ENCODE measurements at places on chromosomes 13 and 19.

DNA sequence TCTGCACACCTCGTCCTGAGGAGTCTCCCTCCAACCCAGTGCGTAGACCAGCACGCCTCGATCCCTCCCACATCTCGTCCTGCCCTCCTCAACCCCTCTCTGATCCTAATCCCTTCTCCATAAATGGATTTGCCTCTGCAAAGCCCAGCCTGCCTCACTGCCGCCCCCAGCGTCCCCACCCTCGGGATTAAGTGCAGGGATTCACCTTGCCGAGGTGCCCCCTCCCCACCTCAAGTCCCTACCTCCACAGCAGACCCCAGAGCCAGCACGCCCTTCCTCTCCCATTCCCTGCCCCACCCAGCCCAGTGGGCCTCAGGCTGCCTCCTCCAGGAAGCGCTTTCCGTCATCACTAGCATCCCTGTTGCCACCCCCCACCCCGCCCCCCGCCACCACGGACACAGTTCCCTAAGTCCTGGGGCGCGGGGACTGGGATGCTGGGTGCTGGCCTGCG lies 4.0 kb downstream of the KLF16 start:
- DNase-seq: no peak

- peak; percentile 39 for DNase-seq
These were observed 2.2 kb downstream of the TSC22D1 start for GRCh38 chr13:44573790-44574465.

DNA sequence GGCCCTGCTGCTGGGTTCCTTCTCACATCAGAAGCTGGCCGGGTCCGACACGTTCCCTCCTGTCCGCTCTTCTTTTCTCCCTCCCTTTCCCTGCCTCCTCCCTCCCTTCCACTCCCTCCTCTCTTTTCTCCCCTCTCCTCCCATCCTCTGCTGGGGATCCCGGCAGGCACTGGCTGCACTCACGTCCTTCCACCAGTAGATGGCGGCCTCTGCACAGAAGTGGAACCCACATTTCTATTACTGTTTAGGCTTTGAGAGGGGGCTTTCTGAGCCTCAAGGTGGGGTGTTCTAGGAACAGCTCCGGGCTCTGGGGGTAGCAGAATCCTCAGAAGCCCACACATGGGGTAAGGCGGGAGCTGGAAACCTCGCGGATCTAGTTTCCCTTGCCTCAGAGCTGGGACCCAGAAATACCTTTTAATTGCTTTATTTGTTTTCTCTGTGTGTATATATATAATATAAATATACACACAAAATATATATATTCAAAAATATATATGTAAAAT lies 294.2 kb downstream of the ZNF536 start:
- peak; percentile 83 for DNase-seq

- DNase-seq: peak; percentile 32
These were observed 11.9 kb downstream of the LTBP4 start for GRCh38 chr19:40612831-40613689.

- DNase-seq: peak; percentile 80
These were observed at the start of gene MCF2L for GRCh38 chr13:112968910-112969691. MCF2L (plus strand) TSS chr13:112969214; CDS start chr13:112969380, 166 bp downstream.

DNA sequence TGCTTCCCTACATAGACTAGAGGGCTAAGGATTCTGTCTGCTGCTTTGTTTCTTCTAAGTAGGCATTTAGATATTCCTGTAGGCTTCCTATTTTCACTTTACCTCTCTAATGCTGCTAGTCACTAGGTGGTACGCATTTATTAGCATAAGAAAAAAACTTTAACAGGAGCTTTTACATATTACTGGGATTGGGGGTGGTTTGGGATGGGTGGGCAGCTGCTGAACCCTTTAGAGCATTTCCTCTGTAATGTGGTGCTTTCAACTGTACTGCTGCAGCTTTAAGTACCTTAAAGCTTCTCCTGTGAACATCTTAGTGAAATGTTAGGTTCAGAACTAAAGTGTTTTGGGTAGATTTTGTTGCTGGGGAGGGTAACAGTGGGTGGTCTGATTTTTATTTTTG lies 92.6 kb downstream of the ZNF486 start:
- DNase-seq: no peak

DNA sequence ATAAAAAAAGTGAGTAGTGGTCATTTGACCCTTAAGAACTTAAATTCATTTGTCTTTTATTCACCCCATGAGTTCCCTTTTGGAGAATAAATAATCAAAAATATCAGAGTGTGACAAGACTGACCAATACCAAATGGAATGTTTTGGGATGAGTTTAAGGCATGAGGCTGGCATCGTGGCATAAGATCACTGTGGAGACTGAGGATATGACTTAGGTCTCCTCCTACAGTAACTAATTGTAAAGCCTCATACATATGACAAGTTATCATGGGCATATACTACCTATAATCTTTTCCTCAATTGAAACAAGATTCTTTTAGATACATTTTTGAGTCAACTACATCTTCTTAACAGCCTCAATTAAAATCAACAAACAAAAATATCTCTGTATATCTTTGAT lies 782.0 kb downstream of the SLITRK1 start:
- no peak for DNase-seq

- DNase-seq: no peak
These were observed 31.4 kb downstream of the DNAJC3 start for GRCh38 chr13:95708391-95708774.

GRCh38 chr13:31962731-31963370 lies 68.7 kb upstream of the FRY start:
- DNase-seq: no peak

GRCh38 chr13:76942363-76942762 lies 5.9 kb upstream of the ACOD1 start:
- no peak for DNase-seq

GRCh38 chr13:76239031-76239680 lies 603.0 kb downstream of the LMO7 start:
- DNase-seq: no peak

DNA sequence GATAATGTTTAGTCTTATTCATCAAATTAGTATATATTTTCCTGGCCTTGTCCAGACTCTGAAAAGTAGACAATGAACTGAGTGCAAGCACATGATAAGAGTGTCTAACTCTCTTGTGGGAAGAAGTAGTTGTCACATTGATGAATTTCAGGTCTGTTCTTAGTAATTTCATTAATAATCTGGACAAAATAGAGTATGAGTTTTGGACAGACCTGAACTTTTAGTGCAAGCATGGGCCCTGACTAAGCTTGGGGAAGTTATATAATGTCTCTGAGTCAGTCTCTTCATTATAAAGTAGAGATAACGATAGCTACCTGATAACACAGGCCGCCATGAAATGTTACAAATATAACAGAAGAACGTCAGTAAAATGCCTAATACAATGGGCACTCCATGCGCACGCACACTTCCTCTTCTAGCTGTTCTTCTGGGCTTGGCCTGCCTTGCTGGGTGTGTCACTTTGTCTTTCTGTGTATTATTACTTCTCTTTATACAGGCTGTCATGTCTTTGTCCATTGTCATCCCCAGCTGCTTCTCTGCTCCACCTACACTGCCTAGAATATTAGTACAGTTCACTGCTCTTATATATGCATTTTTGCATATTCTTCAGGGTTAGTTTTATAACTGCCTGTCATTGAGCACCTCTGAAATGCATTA lies 129.1 kb upstream of the HTR2A start:
- DNase-seq: no peak

GRCh38 chr19:41872384-41872774 lies 4.7 kb upstream of the CD79A start:
- no peak for DNase-seq

- no peak for DNase-seq
These were observed 8.3 kb upstream of the KLF16 start for GRCh38 chr19:1871630-1872029.

DNA sequence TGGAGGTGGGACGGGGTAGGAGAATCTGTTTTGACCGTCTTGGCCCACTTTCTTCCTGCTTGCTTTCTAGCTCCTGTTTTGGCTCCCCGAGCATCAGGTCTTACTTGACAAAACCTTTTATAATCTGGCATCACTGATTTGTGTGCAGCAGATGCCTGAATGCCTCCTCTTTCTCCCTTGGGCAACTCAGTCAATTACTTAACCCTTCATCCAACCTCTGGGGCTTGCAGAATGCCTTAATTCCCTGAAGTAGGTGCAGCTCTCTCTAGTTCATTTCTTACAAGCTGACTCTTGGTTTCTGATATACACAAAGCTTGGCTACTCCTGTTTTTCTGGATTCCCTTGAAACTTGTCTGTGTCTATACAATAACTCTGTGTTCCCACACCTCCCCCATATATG lies 5.7 kb upstream of the NUP58 start:
- DNase-seq: peak; percentile 27

DNA sequence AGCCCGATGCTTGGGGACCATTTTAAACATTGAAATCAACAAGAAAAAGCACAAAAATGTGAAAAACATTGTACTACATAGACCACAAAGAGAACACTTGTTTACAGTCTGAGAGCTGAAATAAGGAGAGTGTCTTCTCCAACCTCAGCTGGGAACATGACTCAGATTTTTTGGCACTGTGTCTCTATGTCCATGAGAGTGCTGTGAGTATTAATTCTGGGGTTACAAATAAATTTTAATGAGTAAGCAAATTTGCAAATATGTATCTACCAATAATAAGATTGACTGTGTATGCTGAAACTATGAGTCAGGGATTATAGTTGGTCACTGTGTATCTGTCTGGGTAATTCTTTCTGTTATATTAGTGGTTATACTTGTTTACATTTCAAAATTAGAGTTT lies 174.0 kb downstream of the DCT start:
- DNase-seq: no peak

DNA sequence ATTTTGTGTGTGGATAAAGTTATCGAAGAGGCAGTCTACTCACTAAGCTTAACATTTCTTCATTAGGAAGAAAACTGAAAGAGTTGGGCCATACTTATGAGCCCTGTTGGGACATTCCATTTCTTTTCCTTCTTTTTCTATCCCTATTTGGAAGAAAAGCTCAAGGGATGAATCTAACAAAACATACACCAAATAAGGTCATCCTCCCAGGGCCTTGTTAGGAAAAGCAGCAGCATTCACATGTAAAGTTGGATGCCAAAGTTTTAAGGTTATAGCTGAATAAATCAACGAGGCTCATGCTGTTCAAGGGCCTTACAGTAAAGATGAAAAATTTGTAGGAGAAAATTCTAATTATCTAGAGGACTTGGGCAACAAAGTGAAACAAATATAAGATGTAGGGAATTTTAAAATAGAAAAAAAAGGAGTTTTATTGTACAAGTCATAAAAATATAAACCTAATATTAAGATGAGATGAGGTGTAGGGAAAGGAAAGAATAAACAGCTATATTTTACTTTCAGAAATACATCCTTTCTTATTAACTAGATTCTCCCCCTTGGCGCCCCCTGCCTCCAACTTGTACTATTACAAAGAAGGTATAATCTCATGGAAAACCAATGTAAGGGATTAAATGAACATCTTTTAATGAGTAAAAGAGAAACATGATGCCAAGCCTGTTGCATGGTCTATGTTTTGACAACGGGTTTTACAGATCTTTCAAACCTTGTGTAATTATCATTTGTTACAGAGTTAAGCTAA lies 160.4 kb downstream of the PCDH20 start:
- DNase-seq: no peak

DNA sequence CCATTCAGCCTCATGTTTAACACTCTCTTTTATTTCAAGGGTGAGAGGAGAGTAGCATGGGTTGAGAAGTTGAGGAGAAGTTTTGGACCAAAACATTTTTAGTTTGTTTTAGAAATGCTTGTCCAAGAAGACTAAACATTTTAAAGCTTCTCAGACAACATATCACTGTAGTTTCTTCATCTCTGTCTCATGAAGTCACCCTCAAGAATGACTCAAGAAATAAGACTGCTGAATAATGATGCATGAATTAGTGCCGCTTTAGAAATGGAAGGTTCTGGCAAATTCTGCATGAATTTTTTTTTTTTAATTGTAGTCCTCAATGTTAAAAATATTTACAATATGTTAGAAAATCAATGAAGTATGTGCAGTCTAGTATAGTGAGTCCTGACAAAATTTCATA lies 422.7 kb upstream of the ARGLU1 start:
- DNase-seq: no peak

- DNase-seq: no peak
These were observed 115.0 kb upstream of the SLC7A1 start for GRCh38 chr13:29710511-29710910.

DNA sequence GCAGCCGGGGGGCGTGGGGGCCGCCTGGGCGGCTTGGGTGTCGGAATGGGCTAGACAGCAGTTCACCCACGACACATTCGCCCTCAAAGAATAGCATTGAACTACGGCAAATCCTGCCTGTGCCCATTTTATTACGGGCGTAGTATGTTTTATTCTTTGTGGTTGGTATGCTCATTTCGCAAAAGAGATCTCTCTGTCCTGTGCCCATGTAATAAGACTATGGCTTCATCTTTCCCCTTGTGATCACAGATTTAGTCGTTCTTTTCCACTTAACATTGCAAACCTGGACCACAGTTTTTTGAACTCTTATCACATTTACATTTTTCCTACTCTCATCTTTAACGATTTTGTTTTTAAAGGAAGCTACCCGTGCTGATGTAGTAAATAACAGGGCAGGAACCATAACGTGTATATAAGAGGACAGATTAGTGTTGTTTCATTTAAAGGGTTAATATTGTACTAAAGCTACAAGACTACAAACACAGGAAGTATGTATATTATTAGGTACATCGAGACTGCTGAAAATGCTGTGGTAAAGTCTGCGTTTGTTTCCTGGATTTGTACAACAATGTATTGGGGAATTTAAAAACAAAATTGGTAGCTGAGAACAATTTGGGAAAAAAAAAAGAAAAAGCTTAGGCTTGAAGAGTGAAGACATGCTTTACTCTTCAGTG lies 3.2 kb upstream of the MYCBP2 start:
- no peak for DNase-seq

DNA sequence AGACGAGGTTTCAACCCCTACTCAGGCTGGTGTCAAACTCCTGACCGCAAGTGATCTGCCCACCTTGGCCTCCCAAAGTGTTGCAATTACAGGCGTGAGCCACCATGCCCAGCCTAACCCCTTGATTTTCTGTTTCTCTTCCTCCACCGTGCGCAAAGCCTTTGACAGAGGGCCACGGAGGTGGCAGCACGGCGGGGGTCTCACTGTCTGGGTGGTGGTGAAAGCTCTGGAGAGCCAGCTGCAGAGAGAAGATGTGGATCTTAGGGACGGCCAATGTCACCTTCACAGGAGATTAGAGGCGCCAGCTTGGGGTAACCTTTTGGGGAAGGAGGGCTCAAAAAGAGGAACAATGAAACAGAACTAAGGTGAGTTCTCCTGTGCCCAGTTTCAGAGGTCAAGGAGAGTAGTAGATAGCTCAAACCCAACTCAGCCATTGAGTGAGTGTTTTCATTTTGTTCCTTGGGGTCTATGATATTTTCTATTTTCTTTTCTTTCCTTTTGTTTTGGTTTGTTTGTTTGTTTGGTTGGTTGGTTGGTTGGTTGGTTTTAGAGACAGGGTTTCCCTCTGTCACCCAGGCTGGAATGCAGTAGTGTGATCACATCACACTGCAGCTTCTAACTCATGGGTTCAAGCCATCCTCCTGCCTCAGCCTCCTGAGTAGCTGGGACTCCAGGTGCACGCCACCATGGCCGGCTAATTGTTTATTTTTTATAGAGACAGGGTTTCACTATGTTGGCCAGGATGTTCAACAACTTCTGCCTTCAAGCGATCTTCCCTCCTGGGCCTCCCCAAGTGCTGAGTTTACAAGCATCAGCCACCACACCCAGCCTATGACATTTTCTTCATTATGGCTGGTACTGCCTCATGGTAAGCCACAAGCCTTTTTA lies 37.7 kb downstream of the GPR42 start:
- DNase-seq: no peak

- peak; percentile 81 for DNase-seq
These were observed 66.0 kb downstream of the TEX26 start for GRCh38 chr13:30998136-30999088.

- DNase-seq: no peak
These were observed 404 bp downstream of the C19orf44 start for GRCh38 chr19:16496613-16496983.

Measured in retina (tissue), 1 donor.